ENCODE measurements at places on chromosomes 5 and 9.

DNA sequence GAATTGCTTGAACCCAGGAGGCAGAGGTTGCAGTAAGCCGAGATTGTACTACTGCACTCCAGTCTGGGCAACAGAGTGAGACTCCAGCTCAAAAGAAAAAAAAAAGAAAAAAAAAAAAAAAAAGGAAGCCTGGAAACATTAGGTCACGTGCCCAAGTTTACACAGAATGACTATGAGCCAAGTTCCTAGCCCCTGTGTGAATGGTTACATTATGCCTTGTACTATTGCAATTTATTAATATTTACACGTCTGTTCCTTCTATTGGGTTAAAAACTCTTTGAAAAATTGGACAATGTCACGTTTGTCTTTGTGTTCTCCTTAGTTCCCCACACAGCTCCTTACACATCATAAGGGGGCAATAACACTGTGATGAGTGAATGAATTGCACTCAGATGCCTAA is 33.5 kb upstream of the SLC28A3 start:
- no peak for DNase-seq

DNA sequence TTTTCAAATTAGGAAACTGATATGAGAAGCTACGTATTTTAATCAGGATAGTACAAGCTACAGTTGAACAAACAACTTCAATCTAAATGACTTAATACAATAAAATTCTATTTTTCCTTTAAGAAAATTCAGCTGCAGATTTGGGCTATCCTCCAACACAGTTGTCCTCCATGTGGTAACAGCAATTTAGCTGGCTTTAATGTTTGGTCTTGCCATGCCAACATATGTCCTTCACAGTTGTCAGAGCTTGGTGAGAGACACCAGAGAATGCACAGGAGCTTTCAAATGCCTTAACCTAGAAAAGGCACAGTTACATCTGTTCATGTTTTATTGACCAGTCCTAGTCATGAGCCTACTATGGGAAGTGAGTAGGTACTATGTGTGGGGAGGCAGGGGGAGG is 10.8 kb downstream of the FAM174A start:
- no peak for DNase-seq

GRCh38 chr5:108898707-108899106 is 151.0 kb downstream of the FER start:
- DNase-seq = no peak

GRCh38 chr5:90982576-90982975 is 400.5 kb downstream of the ARRDC3 start:
- DNase-seq = no peak

DNA sequence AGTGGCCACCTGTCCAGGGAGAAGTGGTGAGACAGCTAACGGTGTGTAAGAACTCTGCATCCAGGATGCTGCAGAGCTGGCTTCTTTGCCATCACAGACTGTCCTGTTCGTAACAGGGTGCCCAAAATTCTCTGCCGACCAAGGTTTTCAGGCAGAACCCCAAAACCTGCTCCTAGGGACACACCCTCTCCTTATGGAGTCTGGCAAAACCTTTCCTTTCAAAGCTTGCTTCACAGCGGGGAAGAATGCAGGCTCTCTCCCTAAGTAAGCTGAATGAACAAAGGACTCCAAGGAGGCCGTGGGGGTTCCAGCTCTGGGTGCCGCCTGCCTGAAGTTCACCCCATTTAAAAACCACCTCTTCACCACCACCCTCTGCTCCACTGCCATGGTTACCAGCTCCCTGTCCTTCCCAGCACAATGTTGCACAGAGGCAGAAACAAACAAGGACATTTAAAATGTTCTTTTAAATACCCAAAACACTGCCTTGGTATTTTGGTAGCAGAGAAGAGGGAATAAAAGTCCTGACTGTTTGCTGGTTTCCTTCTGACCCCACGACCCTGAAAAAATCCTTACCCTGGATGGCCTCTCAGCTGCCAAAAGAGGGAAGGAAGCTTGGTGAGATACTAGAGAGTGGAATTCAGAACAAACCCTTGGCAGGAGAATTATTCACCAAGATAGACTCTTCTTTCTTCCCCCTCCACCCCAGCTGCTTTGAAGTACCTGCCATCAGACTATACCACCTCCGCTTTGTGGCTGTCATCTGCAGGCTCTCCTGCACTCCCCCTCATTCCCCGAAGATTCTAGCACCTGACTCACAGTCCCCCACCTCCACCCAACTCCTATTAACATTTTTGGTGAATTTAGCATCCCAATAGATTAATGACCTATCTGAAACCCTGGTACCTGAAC is 7.1 kb upstream of the KLF9 start:
- DNase-seq = no peak

DNA sequence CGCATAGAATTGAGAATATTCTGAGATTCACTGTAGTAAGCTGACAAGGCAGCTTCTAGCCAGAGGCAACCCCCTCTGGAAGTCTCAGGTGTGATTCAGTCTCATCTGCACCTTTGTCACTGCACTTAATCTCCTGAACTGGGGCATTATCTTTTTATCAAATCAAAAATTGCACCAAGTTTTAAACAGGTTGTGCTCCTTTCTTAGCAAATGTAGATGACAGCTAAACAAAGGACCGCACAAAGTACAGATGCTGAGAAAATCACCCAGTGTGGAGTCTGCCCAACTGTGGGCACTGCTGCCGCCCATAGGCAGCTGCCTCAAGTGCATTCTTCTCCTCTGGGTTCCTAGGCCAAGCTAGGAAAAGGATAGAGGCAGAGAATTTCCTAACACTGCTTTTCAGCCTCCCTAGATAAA is 51.1 kb downstream of the STARD4 start:
- peak; percentile 14 for DNase-seq

DNA sequence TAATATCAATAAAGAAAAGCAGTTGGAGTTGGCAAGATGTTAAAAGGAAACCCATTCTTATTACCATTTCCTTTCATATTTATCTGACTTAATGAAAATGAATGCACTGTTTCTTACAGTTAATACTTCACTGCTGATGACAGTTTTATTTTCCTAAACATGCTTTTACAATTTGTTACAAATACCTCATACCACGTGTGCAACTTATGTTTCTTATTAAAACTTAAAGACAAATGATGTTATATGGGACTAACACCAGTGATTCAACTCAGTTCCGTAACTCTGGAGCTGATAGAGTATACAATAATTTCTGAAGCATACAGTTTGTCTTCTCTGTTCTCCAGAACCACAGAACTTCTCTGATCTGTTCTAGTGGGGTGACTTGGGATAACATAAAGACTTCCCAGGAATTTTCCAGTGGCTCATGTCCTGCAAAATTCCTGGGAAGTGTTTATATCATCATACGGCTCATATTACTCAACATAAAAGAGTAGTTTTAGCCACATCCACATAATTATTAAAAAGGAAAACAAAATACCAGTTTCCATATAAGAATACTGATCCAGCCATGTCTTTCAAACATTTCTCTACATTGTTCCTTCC is 1259.0 kb upstream of the C9orf72 start:
- DNase-seq = no peak

DNA sequence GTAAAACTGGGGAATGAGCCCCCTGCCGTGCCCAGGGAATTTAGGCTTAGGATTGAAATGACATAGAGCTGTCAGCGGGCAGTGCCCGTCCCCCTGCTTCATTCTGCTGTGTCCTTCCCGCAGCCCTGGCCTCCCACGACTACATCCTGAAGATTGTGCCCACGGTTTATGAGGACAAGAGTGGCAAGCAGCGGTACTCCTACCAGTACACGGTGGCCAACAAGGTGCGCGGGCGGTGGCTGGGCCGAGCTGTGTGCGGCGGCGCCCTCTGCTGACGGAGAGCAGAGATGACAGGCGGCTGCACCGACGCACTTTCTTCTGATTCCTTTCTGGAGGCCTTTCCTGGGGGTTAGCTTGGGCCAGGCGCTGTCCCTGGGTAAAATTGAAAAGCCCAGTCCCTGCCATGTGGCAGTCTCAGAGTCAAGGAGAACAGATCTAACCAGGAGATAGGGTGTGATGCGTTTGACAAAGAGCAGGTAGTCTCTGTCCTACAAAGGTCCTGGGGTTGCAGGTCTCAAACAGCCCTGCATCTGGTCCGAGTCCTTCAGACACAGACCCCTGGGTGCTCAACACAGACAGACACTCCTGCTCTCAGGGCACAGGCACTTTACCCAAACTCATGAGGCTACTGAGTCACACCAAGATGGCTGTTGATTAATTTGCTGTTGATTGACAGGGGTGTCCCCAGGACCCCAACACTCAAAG is 26.8 kb upstream of the RPL26L1 start:
- no peak for DNase-seq

GRCh38 chr5:91378752-91379211 is 4.3 kb downstream of the ARRDC3 start:
- DNase-seq = no peak

DNA sequence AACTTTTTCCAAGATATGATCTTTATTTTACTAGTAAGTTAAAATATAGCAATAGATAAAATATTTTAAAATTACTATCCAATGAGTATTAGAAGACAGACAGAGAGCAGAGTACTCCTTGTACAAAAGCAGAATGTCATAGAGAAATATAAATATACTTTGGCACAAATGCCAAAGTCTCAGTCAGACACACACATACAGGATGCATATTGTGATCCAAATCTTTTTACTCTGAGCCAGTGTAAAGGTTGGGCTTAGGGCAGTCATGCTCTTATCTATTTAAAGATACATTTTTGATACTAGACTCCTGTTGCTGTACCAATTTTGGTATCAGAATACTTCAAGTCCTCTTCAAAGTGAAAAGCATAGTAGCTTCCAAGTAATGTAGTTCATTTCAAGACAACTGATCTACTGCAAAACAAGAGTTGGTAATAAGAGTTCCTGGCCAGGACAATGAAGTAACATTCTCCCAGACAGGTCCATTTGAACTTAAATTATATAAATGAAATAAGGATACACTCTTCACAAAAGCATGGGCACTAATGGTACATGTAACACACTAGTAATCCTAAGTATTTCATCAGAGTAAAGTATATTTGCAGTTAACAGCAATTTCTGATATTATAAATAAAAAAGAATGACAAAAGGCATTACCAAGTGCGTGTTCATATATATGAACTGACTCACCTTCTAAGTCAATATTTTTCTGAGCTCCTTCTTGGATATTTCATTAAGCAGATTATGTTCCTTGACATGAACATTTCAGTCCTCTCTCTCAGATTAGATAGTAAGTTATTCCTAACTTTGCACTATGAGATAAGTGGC is 10.5 kb downstream of the PFDN1 start:
- no peak for DNase-seq

- no peak for DNase-seq
These were observed 227.4 kb downstream of the FSTL4 start for GRCh38 chr5:133384903-133385302.

- DNase-seq = no peak
These were observed 33.7 kb downstream of the USP20 start for GRCh38 chr9:129868872-129869486.

- no peak for DNase-seq
These were observed 320.0 kb downstream of the ENC1 start for GRCh38 chr5:74320526-74320925.

DNA sequence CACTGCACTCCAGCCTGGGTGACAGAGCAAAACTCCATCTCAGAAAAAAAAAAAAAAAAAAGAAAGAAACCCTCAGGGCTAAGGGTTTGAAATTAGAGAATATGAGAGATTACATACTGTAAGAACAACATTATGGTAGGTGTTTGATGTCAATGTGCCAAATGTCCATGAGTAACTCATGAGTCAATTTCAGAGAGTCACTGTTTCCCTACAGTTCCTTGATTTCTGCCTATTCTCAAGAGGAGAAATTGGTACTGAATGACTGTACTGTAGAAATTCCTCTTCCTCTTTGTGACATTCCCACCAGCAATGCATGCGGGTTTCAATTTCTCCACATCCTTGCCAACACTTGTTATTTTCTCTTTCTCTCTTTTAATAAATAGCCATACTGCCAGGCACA is 35.2 kb downstream of the MARVELD2 start:
- peak; percentile 35 for DNase-seq

- no peak for DNase-seq
These were observed 37.1 kb downstream of the NEUROG1 start for GRCh38 chr5:135498637-135498995.

GRCh38 chr5:132853790-132854189 is 12.5 kb downstream of the GDF9 start:
- DNase-seq = no peak

GRCh38 chr9:113990975-113991471 is 87.1 kb downstream of the AMBP start:
- no peak for DNase-seq

GRCh38 chr5:125402787-125403186 is 656.3 kb upstream of the ZNF608 start:
- no peak for DNase-seq

- DNase-seq = no peak
These were observed 38.6 kb downstream of the CAPSL start for GRCh38 chr5:35899800-35900199.
